ENCODE measurements at places on chromosomes 2 and 18. TPM values are rescaled to one million over a fixed set of nuclear protein-coding genes. Genes with fewer than 3 reads are reported as not detected.

- no peak for DNase-seq
Measured at GRCh38 chr18:34626404-34627136, 83.5 kb upstream of the DTNA start.

- DNase-seq = peak; percentile 23
Measured at GRCh38 chr2:165016772-165017411, 61.6 kb upstream of the SLC38A11 start.

DNA sequence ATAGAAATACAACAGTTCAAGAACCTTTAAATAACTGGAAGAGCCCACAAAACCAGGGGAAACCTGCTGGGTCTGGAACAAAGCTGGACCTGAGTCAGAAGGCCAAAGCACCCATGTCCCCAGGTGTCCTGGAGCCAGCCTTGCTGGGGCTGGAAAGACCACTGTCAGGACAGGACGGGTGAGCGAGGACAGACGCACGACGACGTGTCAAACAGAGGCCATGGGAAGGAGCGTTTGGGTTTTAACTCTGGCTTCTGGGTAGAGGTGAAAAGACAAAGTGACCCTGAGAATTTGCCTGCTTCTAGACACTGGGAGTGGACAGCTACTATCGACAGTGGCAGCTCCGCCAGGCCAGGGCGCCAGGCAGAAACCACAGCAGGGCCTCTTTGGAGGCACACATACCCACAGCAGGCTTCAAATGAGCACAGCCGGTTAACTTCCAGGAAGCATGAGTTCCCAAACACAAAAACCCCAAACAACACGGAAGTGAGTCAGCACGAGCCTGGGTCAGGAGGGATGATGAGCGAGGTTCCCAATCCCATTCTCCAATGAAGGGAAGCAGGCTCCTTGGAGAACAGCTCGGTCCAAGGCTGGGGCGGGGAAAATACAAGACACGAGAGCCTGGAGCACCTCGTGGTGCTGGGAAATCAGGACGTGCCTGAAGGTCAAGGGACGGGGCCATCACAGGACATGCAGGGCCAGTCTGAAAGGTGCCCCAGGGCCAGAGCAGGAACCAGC lies 208.0 kb downstream of the TWIST2 start:
- no peak for DNase-seq

GRCh38 chr2:225895126-225895525 lies 495.6 kb downstream of the NYAP2 start:
- DNase-seq = no peak

GRCh38 chr18:49681387-49681786 lies 119.5 kb downstream of the LIPG start:
- DNase-seq = no peak

DNA sequence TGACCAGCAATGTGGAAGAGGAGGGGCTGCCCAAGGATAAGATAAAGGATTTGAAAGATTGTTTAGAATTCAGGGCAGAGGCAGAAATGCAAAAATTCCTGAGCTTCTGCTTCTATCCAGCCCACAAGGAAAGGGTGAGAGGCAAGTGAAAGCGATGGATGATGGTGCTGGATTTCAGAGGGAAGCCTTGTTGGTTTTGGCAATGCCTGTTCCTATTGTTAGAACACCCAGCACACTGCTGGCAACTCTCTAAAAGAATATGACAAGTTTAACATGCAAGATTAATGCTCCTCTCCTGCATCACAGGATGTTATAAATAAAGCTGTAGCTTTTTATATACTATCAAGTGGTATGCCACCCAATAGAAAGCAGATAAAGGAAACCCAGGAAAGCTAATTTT lies 92.6 kb downstream of the ZNF385B start:
- peak; percentile 11 for DNase-seq

DNA sequence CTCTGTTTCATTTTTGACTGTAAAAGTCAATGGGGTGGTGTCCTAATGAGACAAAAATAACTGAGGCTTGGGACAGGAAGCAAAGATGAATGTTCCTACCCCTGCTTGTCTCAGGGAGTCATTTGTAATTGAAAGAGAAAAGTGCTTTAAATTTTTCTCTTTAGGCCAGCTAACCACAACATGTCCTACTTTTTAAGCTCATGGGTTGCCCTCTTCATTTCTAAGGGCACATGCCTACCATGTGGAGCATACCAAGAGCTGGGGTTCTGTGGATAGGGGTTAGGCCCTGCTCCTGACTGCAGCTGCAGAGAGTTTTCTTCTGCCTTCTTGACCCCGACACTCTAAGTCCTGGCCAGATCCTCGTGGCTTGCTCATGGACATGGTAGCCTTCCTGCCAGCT lies 96.8 kb upstream of the ARL4C start:
- DNase-seq = no peak

GRCh38 chr2:64203858-64204632 lies 59.8 kb upstream of the PELI1 start:
- peak; percentile 6 for DNase-seq

DNA sequence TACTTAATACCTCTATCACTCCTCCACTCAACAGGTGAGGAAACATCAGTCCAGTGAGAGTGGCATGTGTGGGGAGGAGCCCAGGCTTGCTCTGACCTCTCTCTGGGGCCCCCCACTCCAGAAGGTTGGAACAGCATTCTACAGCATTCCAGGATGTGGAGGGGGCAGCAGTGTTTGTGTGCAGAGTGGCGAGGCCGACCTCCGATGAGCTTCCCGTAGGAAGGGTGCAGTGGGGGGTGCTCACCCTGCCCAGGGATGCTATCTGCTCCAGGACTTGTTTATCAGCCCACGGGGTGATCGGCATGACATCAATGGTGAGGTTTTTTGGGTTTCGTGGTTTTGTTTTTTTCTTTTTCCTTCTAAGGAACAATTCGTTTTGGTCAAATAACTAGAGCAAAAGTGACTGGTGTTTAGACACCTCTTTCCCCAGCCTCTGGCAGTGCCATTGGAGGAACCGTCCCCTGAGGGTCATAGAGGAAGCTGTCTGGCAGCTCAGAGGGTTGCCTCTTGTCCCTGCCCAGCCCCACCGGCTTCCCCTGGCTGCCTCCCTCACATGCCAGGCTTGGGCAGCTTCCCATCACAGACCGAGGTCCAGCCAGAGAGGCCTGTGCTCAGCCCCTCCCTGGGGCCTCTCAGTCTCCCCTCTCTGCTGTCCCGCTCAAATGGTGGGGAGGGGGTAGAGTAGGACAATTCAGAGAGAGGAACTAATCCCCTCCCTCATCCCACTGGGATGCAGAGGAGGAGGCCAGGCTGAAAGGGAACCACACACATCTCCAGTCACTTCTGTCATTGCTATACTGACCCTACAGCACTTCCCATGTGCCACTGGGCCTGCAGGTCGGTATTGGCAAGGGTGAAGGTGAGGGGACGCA lies 96.5 kb downstream of the ZFP36L2 start:
- DNase-seq = no peak

DNA sequence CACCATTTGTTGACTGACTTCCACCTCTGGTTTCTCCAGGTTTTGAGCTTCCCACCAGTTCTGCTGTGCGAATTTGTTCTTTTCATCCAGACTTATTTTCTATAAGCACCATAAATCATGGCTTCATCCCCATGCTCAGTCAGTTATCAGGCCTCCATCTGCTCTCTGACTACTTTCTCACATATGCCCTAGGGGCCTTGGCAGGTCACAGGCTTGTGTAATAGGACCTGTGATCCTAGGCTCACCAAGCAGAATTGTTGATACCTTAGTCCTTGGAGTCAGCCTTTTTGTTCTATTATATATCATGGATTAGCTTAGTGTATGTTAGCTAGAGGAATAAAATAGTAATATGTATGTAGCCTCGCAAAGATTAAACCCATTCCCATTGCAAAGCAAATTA lies 284.2 kb upstream of the TANK start:
- no peak for DNase-seq

- no peak for DNase-seq
Measured at GRCh38 chr2:24245986-24246776, 71.3 kb downstream of the FAM228A start.

DNA sequence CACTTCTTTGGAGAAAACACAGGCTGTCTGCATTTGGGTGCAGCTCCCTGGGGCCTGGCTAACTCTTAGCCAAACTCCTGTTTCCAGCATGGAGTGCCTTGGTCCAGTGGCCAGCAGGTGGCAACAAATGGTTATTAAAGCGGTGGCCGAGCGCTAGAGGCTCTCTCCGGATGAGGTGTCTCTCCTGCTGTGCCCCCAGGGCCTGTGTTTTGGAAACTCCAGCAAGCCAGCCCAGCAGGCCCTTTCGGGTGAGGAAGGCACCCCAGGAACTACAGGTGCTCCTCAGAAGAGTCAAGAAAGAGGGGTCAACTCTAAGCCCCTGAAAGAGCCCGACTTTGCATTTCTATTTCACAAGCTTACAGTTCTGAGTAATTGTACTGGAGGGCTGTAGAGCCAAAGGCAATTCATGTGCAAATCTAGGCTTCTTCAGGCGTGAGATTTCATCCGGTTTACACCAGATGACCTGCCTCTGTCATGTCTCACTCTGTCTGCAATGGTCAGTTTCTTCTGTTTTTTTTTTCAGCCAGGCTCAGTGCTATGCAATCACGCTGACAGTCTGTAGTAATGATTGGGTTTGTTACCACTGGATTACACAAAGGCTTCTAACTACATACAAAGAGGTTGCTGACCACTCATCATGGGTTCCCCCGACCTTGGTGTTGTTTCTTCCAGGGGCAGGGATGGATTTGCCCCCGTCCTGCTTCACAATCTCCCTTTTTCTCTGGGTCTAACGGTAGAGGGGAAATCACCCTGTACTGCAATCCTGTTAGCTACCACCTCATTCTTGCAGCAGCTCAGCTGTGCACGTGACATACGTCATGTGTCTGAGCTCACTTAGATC lies 7.6 kb upstream of the CHRNA1 start:
- peak; percentile 73 for DNase-seq

GRCh38 chr2:76640905-76641304 lies 881.3 kb downstream of the LRRTM4 start:
- peak; percentile 69 for DNase-seq

DNA sequence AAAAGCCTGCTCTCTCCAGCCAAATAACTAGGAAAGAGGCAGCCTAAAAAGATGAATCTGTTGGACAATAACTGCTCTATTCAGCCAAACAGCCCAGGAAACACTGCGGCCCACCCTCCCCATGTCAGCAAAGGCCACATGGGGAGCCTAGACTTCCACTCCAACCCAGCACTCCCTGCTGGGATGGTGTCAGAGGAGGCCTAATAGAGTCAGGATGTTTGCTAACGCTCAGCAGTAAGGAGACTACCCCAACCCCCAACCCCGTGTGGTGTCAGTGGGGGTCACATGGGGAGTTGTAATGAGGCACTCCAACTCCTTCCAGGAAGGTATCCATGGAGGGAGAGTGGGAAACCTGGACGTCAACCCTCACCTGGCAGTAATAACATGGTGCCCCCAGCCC lies 41.6 kb downstream of the ZBTB7C start:
- no peak for DNase-seq

DNA sequence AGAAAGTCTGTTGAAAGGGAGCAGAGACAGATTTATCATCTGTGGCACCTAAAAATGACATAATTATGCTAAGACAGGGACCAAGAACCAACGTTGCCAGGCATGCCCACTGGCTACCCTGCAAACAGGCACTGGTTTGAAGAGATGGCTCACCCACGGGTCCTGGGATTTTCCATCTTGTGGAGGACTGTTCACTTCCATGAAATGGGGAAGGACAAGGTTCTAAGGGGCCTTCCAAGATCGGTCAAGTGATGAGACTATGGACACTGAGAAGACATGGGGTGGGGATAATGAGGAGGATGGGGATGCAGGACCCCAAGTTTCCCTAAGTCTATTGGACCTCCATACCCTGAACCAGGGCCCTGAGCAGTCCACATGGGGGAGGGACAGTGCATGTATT lies 18.9 kb downstream of the LGALSL start:
- DNase-seq = no peak

- DNase-seq = no peak
Measured at GRCh38 chr2:238415036-238415764, 11.5 kb upstream of the ASB1 start.

DNA sequence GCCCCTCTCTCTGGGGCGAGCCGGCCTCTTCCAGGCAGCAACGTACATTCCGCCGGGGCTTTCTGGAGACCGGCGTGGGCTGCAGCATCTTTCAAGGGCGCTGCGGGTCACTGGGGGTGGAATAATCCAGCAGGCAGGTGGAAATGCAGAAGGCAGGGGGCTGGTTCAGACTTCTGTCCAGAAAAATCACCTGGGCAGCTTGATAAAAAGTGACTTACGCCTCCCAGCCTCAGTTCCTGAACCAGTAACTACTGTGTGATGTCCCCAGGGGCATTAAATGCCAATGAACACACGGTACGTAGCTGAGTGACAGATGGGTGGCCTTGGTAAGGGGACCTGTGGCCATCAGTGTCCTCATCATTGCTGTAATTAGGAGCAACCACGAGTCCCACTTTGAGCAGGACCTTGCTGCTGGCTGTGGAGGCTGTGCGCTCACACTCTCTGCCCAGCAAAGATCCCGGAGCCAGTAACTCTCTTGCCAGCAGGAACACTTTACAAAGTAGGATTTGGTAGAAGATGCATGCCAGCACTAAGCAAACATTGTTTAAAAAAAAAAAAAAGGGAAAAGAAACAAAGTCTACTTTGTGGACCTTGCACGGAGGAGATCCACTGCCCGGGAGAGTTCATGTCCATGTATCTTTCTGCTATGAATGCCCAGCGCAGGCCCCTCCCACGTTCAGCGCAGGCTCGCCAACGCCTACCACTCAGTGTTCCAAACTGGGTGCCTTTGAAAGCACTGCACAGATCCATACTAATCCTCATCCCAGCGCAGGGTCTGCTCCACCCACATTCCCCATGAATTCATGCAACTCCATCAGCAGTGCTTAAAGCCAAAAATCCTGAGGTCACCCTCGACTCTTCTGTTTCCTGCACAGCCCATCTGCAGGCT lies 177.3 kb downstream of the HDAC4 start:
- DNase-seq = peak; percentile 62

GRCh38 chr2:85119900-85120299 lies 13.3 kb upstream of the TCF7L1 start:
- no peak for DNase-seq

GRCh38 chr2:19425419-19425818 lies 67.0 kb upstream of the OSR1 start:
- DNase-seq = no peak

GRCh38 chr2:38776531-38776930 lies 1.5 kb upstream of the GEMIN6 start:
- no peak for DNase-seq

GRCh38 chr2:222964376-222965031 lies 87.5 kb upstream of the KCNE4 start:
- DNase-seq = no peak

DNA sequence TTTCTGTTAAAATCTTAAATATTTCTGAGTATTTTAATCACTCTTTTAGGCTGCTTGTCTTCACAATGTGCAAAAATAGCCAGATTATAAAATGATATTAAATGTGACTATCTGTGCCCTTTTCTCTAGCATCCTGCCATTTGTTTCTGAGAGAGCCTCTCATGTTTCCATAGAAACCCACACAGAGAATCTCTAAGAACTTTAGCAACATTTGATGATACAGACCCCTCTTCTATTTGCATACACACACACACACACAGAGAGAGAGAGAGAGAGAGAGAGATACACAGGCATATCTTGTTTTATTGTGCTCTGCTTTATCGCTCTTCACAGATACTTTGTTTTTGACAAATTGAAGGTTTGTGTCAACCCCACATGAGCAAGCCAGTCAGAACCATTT lies 134.5 kb upstream of the DDX18 start:
- DNase-seq = no peak

DAW1 gene
- total RNA-seq = 1.1 TPM

PDE11A gene
- 1.7 TPM for total RNA-seq

TBR1 gene
- total RNA-seq = 53.7 TPM

ANKRD30B gene
- 0.16 TPM for total RNA-seq

ZEB2 gene
- 430 TPM for total RNA-seq

ANKRD30BL gene
- 27.9 TPM for total RNA-seq

TGFA gene
- total RNA-seq = 14.2 TPM

ABCG5 gene
- under 0.01 TPM for total RNA-seq

AQP12B gene
- total RNA-seq = not detected

CMPK2 gene
- total RNA-seq = 10.9 TPM

GRB14 gene
- 24.0 TPM for total RNA-seq

All from occipital lobe (tissue), 3 donors.